ENCODE measurements at places on chromosomes 11 and 22. TPM values are rescaled to one million over a fixed set of nuclear protein-coding genes. Genes with fewer than 3 reads are reported as not detected.

The HTR3B gene
- not detected for total RNA-seq

The CYTH4 gene
- total RNA-seq: 58.7 TPM

The SLC39A13 gene
- 18.0 TPM for total RNA-seq

The FGF3 gene
- total RNA-seq: not detected

The C11orf21 gene
- 8.8 TPM for total RNA-seq

The OR5B21 gene
- total RNA-seq: not detected

The GAL gene
- 1.3 TPM for total RNA-seq

The NXPE1 gene
- not detected for total RNA-seq

The MAPK8IP1 gene
- total RNA-seq: 0.43 TPM

The HMOX1 gene
- total RNA-seq: 2.8 TPM

The MPZL3 gene
- total RNA-seq: 47.3 TPM

The PNPLA3 gene
- 0.50 TPM for total RNA-seq

The CLTCL1 gene
- total RNA-seq: 1.6 TPM

GRCh38 chr11:115244758-115245157 is 259.5 kb downstream of the CADM1 start:
- no peaks in the 10 kb centered on the region for H3K4me1 ChIP-seq
- no peak overlapping the region for H3K4me3 ChIP-seq
- no peaks in the 10 kb centered on the region for H3K36me3 ChIP-seq
- H3K27me3 ChIP-seq: no peaks in the 10 kb centered on the region

GRCh38 chr22:19853058-19853878 is 1.4 kb downstream of the GNB1L start:
- H3K4me3 ChIP-seq: peak overlapping the region; percentile 94
- H3K27me3 ChIP-seq: no peaks in the 10 kb centered on the region
- H3K4me1 ChIP-seq: peaks cover 46% of the 10 kb centered on the region
- no peak overlapping the region for H3K27ac ChIP-seq
- H3K36me3 ChIP-seq: peaks cover 12% of the 10 kb centered on the region

DNA sequence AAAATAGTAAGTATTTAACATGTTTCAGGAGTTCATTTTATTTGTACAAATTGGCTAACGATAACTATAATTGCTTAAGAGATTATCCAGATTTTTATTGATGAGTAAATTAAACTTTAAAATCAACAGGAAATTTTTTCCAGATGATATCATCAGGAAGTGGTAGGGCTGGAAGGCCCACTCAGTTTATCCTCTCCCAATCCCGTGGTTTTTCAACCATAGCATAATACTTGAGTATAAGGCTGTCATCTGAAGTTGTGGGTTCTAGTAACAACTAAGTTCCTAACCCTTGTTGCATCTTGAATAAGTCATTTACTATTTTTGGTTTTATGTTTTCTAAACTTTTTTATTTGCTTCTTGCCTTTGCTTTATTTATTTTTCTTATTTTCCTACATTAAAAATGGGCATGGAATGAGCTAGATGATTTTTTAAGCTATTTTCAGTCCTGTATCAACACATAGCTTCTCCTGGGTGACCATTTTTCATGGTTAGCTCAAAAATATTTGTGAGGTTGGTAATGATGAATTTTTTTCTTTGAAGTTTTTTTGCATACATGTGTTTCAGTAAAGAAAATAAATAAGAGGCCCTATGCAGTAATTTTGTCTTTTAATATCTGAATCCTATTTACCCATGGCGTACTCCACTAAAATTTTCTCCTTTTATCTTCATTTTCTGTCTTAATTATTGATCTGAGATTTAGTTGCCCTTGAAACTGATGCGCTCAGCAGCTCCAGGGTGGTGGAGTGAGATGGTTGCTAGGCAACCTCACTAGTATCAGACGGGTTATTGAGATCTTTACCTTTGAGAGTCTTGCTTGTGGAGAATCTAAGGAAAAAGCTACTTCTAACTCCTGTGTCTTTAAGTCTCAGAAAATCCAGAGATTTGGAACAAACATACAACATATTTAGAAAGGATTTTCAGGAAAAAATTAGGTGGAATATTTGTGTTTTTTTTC is 452.0 kb upstream of the CCDC179 start:
- H3K36me3 ChIP-seq: no peaks in the 10 kb centered on the region
- no peak overlapping the region for H3K27ac ChIP-seq
- H3K4me3 ChIP-seq: no peak overlapping the region
- DNase-seq: no peak
- H3K4me1 ChIP-seq: no peaks in the 10 kb centered on the region

DNA sequence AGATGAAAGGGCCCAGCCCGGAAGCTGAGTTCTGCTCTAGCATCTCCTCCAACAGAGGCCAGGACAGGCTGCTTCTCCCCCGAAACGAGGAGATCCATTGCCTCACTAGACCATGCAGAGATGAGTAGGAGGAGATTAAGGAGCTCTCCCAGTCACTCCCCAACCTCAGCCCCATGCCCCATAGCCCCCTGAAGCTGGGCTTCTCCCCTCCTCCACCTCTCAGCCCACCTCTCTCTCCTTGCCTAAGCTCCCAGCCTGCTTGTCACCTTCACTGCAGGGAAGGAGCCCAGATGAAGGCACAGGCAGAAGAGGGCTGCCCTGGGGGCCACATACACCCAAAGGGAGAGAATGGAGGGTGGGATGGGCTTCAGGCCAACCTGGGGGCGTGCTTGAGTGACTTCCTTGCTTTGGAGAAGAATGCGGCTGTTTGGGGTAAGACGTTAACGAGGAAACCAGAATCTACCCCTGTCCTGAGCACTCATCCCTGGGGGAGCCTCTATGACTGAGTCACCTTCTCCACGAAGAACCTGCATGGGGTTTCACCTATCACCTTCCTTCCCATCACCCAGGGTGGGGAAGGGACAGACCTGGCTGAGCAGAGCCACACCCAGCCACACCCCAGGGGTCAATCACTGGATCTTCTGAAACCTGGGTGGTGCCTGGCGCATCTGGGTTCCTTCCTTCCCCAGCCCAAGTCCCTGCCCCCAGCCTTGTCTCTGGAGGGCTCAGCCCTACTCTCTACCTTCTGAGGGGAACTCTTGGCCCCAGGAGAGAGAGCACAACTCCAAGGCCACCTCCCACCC is 11.6 kb upstream of the GNAZ start:
- H3K27me3 ChIP-seq: peaks cover 1% of the 10 kb centered on the region
- peaks cover 3% of the 10 kb centered on the region for H3K36me3 ChIP-seq
- DNase-seq: peak; percentile 3
- no peak overlapping the region for H3K27ac ChIP-seq

DNA sequence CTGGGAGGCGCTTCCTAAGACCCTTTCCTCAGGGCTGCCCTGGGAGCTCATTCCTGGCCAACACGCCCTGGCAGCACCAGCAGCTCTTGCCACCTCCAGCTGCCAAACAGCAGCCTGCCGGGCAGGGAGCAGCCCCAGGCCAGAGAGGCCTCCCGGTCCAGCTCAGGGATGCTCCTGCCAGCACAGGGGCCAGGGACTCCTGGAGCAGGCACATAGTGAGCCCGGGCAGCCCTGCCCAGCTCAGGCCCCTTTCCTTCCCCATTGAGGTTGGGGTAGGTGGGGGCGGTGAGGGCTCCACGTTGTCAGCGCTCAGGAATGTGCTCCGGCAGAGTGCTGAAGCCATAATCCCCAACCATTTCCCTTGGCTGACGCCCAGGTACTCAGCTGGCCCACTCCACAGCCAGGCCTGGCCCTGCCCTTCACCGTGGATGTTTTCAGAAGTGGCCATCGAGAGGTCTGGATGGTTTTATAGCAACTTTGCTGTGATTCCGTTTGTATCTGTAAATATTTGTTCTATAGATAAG is 7.6 kb downstream of the SLC39A13 start:
- no peak overlapping the region for H3K27ac ChIP-seq
- no peak overlapping the region for H3K4me3 ChIP-seq
- H3K4me1 ChIP-seq: no peaks in the 10 kb centered on the region

- H3K4me3 ChIP-seq: no peak overlapping the region
- no peaks in the 10 kb centered on the region for H3K4me1 ChIP-seq
- no peak for DNase-seq
- peaks cover 8% of the 10 kb centered on the region for H3K36me3 ChIP-seq
- no peaks in the 10 kb centered on the region for H3K27me3 ChIP-seq
- no peak overlapping the region for H3K27ac ChIP-seq
Observed at GRCh38 chr22:45752036-45752435, 80.4 kb downstream of the ATXN10 start.

DNA sequence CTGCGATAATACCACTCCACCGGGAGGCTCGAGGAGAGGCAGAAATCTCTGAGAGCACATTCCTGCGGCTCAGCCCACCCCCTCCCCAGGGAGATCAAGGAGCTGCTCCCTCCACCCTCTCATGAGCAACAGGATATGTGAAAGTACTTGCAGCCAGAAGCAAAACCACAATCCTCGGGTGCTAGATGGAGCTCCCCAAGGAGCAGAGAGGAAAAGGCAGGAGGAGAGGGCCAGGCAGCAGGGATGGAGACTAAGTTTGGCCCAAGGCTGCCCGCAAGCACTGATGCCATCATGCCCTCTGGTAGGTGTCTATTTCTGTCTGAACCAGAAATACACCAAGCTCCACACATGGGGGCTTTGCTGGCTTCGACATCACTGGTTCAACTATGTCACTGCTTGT is 22.3 kb downstream of the VPS37C start:
- no peak overlapping the region for H3K4me3 ChIP-seq
- no peaks in the 10 kb centered on the region for H3K27me3 ChIP-seq

DNA sequence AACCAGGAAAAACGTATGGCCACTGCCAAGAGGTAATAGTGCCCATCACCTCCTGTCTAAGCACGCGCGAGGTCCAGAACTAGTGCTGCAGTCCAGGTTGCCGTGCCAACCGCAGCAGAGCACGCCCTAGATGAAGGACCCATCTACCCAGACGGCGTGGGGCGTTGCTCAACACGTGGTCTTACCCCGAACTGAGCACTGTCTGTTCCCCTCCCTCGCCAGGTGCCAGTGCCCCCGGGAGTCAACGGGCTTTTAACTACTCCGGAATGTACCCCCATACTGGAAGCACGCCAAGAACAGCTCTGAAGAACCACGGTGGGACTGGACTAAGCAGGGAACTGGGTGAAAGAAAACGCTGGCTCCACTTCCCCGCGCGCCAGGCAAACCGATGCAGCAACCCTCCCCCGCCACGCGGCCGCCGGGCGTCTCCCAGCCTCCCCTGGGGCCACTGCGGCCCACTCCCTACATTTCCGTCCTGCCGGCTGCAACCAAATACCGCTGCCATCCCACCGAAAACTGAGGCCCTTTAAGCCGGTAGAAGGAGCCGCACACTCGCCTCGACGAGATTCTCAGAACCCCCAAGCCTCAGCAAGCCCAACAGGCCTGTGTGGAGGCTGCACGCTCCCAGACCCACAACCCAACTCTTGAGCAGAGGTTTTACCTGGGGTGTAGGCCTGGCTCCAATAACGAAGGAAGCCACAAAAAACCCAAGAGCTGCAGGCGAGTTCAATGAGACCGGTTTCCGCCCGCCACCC is at the start of gene HSPA8:
HSPA8 (minus strand) TSS at position 734 of the 755 bp plus-strand sequence. CDS start 812 bp downstream, outside the sequence.
- H3K27ac ChIP-seq: peak within 1 kb of the TSS; percentile 100
- H3K4me3 ChIP-seq: peak within 1 kb of the TSS; percentile 99
- H3K36me3 ChIP-seq: peaks cover 64% of the 10 kb centered on the region
- peak; percentile 72 for DNase-seq
- no peaks in the 10 kb centered on the region for H3K27me3 ChIP-seq

DNA sequence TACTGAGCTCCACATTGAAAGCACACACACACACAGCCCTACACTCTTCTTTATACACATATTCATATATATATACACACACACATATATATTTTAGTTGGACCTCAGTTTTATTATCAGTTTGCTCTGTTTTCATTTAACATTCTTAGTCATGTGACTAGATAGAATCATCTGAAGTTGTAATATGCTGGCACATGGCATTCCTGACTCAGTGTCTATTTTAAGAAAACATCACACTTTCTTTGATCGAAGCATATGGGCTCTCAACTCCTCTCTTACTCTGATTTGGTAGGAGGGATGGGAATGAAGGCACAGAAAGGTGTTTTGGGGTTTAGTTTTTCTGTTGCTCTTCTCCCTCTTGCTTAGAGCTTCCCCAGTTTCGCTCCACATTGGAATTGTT is 24.8 kb downstream of the AMOTL1 start:
- no peak for DNase-seq
- H3K27me3 ChIP-seq: peaks cover 3% of the 10 kb centered on the region
- H3K36me3 ChIP-seq: no peaks in the 10 kb centered on the region
- no peak overlapping the region for H3K4me3 ChIP-seq

- no peaks in the 10 kb centered on the region for H3K4me1 ChIP-seq
- no peak overlapping the region for H3K27ac ChIP-seq
- no peaks in the 10 kb centered on the region for H3K36me3 ChIP-seq
Observed at GRCh38 chr11:1390569-1391164, 933 bp downstream of the BRSK2 start.

DNA sequence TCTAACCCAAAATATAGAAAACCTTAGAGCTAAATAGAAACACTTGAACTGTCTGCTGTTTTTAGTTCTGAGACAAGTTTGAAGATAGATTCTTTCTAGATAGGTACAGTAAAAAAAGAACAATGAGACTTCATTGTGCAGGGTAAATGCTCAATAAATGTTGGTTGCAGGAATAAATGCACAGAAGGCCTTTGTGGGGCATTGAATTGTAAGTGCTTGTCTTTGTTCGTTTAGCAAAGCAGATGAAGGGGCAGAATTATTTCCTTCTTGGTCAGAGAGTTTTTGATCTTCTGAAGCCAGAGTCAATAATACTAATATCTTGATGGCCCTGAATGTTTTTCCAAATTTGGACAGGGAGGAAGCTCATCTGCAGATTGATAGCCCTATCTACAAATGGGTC is 340.4 kb downstream of the OPCML start:
- H3K27ac ChIP-seq: no peak overlapping the region
- H3K27me3 ChIP-seq: peaks cover 6% of the 10 kb centered on the region
- H3K4me1 ChIP-seq: no peaks in the 10 kb centered on the region
- no peak for DNase-seq

GRCh38 chr11:12363373-12363772 is 14.0 kb upstream of the PARVA start:
- H3K27me3 ChIP-seq: no peaks in the 10 kb centered on the region
- peaks cover 51% of the 10 kb centered on the region for H3K4me1 ChIP-seq
- peaks cover 5% of the 10 kb centered on the region for H3K36me3 ChIP-seq
- H3K4me3 ChIP-seq: no peak overlapping the region

GRCh38 chr11:125976156-125976555 is 30.3 kb downstream of the VSIG10L2 start:
- no peak overlapping the region for H3K4me3 ChIP-seq
- H3K27me3 ChIP-seq: no peaks in the 10 kb centered on the region
- H3K36me3 ChIP-seq: no peaks in the 10 kb centered on the region

DNA sequence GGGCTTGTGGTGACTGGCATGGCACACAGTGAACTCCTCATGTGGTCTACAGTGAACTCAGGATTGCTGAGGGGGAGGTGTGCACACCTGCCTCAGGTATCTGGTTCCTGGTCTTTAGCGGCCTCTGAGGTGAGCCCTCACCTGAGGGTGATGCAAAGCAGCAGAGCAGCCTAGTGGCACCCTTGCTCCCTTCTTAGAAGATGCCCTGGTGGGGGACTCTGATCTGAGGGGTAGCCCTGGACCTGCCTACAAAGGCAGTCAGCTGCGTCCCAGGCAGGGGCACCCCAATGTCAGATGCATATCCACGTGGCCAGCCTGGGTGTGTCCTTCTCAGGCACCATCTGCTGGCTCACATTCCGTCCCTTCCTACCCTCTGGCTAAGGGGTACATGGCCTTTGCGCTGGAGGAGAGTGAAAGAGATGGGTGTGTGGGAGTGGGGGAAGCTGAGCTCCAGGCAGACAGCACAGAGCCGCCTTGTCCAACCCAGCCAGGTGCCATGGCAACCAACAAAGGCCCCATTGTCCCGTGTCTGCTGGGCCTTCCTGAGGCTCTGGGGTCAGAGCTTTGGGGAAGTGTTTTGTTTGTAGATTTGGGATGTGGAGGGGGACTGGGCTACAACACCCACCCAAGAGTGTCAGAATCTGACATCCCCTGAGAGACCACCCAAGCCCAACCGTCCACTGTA is 5.8 kb downstream of the PLEKHB1 start:
- H3K4me3 ChIP-seq: no peak overlapping the region
- no peak for DNase-seq
- H3K27me3 ChIP-seq: no peaks in the 10 kb centered on the region
- no peak overlapping the region for H3K27ac ChIP-seq

GRCh38 chr11:33687733-33688479 is 12.7 kb downstream of the C11orf91 start:
- no peak overlapping the region for H3K4me3 ChIP-seq
